ENCODE measurements at places on chromosomes 5 and 9.

DNA sequence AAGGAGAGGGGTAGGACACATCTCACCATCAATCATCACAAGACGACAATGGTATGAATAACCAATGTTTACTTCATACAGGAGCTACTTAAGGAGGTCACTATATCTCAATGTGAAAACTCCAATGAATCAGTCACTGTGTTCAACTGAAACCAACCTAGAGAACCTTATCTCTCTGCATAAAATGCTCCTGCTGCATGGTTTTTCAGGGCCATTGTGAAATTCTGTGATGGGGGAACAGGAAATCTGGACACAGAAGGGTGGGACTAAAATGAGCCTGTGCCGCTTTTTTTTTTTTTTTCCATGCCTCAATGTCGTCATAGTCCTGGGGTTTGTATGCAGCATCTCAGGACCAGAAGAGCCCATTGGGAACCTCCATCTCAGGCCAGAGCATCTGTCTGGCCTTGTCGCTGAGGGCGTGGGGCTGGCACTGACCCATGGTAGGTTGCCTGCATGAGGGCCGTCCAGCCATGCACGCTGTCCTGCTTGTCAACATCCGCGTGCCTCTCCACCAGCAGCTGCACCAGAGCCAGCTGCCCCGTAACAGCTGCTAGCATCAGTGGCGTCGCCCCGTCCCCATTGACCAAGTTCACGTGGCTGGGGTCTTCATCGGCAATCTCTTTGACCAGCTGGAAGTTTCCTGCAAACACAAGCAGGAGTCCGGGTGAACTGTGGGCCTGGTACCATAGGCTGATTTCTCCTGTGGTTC, 12.7 kb downstream of the ANKS6 start:
- DNase-seq: no peak

DNA sequence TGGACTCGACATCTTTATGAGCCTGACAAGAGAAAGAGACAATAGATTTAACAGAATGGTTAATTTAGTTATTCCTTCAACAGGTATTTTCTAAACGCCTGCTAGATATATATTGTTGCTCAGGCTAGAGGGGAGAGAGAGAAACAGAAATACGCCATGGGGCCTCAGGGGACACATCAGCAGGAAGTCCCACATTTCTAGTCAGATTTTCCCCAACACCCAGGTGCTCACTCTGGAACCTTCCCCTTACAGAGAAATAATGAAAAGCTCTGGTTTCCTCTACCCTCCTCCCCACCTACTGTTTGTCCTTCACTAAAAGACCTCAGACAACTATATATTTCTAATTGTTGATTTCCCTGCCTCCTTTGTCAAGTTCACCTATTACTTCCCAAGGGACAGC, 130.3 kb upstream of the TBC1D2 start:
- no peak for DNase-seq

- DNase-seq: no peak
These were observed 276.0 kb downstream of the FSTL4 start for GRCh38 chr5:133336121-133336968.

DNA sequence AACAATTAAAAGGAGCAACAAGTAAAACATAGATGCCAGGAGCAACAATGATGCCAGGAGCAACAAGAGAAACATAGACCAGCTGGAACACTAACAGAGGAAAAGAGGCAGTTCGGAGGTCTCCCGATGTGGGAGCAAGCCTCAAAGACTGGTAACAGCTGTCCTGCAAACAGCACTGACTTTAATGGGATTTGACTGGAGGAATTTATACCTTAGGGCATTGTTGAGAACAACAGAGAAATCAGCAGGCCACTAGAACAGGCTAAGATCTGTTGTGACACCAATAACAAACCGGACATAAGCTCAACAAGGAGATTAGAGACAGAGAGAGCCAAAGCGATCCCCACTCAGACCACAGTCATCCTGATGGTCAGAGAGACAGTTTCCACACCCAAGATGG, 11.8 kb upstream of the SYK start:
- DNase-seq: no peak

DNA sequence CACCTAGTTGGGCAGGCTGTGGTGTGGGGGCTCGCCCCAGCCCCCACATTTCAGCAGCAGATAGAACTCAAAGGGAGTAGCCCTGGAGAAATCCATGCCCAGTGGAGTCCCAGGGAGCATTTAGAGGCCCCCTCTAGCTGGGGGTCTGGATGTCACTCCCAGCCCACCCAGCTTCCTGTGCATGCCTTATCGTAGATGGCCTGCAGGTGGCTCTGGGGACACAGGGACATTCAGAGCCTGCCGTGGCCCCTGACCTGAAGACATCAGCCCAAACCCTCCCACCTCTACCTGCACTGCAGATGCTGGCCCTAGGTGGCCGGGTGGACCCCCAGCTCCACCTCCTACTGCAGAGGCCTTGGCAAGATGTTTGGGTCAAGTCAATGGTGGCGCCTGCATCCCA, 49.0 kb upstream of the LMX1B start:
- DNase-seq: no peak

DNA sequence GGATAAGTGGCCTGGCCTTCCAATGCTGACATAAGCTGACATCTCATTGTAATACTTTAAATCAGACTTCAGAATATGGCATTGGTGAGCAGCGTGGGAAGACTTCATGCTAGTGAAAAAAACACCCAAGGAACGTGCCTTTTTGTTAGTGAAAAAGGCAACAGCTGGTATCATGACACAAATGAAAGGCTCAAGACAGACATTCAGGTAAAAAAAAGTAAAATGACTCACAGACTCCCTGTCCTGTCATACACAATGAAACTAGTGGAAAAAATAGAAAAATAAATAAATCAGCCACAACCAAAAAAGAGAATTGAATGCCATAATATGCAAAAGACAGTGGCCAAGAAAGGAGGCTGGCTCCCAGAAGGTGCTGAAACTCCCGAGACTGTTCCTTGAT, 24.4 kb upstream of the PPP1R2B start:
- no peak for DNase-seq

GRCh38 chr9:38336341-38336740, 56.2 kb upstream of the ALDH1B1 start:
- no peak for DNase-seq

- no peak for DNase-seq
These were observed 120.0 kb downstream of the ZNF354C start for GRCh38 chr5:179180061-179180610.

- DNase-seq: no peak
These were observed 27.7 kb upstream of the SCGB3A1 start for GRCh38 chr5:180618829-180619562.

- DNase-seq: no peak
These were observed 790 bp upstream of the IARS1 start for GRCh38 chr9:92294297-92294676.

DNA sequence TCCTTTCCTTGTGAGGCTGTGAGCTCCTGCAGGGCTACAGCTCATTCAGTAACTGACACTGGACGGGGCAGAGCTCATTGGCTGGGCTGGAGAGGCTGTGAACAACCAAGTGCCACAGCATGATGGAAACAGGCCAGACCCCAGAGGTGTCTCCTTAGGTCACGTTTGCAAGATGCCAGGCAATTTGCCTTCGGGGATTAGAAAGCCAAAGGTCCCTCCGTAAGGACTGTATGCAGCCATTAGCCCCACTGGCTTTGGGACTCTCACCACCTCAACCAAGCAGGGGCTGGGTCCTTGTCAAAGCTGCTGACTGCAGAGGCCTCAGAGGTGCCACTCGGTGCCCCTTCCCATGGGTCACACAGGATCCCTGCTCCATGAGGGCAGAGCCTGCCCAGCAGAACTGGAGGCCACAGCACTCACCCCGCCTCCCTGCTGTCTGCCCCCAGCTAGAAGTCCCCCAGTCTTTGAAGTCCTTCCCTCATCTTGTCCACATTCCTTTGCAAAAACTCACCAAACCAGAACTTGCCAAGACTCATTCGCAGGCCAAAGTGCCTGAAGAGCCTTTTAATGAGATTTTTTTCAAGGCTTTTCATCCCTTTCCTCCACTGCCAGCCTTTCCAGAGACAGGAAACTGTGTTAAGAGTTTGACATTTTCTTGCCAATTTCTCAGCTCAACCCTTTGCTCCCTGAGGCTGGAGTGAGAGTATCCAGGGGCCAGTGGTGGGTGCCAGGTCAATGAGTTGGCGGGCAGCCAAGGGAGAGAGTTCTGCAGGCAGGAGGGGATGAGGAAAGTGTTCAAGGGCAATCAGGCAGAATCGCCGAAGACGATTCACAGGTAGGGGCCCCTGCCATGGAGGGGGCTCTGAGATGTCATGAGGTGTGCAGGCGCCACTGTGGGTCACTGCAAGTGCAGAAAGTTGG, 39.7 kb upstream of the SLC25A51 start:
- DNase-seq: no peak

DNA sequence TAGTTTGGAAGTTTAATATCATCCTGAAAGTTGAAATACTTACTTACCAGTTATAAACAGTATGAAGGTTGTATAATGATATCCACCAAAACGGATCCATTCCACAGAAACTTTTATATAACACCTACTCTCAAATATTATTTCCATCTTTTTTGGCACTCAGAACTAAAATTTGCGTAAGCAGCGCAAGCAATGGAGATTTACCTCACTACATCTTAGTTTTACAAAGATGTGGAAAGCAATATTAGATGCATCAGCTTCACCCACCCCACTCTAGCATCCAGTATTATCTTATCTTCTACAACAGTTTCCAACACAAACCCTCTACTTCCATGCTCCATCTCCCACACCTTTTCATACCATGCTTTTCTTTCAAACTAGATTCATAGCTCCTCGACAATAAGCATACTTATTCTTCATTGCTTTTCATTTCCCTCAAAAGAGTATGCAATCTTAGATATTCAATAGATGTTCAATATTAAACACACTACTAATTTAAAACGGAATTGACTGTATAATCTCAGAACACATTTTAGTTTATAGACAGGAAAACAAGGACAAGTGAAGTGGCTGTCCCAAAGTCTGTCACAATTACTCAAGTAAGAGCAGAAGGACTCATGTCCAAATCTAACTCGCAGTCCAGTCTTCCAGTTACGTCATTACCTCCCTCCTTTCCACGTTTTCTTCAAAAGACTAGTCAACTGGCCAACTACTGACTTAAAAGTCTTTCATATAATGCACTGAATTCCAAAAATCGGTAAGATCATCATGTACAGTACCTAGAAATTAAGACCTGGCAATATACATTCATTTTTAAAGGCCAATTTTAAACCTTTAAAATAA, 2.2 kb downstream of the PPP2CA start:
- no peak for DNase-seq

GRCh38 chr9:95043826-95044225, 273.7 kb downstream of the FANCC start:
- DNase-seq: no peak

- no peak for DNase-seq
These were observed 2.5 kb upstream of the SLC31A2 start for GRCh38 chr9:113148372-113148705.

DNA sequence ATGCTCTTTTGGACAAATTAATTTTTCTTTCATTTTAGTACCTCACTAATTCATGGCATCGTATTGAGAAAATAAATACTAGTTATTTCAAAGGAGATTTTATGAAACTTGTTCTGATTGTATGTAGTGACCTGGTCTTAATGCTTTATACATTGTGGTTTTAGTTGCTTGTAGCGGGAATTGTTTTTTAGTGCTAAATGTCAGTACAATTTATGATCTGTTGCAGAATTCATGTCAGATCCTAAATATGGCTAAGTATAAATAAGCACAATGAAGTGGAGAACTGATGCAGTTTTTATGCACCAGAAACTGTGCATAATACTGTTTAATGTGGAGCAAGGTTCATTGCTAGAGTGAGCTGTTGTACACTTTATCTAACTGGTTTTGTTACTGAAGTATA, 308.8 kb downstream of the PJA2 start:
- DNase-seq: no peak

DNA sequence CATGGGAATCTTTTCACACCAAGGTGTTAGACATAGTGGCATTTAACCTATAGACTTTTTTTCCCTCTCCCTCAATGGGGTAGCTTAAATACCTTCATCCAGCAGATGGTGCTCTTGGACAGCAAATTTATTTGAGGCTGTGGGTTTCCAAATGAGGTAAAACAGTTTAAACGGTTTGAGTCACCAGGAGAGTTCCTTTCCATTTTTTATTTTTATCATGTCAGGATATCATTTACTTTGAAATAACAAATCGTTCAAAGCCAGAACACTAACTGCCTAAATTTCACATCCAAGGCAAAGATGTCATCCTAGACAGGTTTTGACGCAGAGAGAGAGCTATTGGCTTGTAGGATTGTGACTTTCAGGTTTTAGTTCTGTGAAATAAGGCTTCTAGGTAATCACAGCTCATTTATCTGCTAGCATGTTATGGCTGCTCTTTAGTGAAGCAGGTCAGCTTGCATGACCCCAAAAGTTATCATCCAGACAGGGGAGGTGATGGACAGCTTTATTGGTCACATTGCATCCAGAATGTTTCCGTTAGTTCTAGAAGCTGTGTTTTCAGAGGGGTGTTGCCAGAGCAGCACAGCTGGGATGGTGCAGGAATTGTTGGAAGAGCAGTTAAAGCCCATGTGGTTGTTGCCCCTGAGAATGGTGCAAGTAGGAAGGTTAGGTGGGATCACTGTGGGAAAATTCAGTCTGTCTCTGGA, 69.8 kb downstream of the KDM4C start:
- DNase-seq: peak; percentile 2

Data from NCI-H187 (cell line).